ENCODE measurements at places on chromosomes 2 and 18. TPM values are rescaled to one million over a fixed set of nuclear protein-coding genes. Genes with fewer than 3 reads are reported as not detected.

DNA sequence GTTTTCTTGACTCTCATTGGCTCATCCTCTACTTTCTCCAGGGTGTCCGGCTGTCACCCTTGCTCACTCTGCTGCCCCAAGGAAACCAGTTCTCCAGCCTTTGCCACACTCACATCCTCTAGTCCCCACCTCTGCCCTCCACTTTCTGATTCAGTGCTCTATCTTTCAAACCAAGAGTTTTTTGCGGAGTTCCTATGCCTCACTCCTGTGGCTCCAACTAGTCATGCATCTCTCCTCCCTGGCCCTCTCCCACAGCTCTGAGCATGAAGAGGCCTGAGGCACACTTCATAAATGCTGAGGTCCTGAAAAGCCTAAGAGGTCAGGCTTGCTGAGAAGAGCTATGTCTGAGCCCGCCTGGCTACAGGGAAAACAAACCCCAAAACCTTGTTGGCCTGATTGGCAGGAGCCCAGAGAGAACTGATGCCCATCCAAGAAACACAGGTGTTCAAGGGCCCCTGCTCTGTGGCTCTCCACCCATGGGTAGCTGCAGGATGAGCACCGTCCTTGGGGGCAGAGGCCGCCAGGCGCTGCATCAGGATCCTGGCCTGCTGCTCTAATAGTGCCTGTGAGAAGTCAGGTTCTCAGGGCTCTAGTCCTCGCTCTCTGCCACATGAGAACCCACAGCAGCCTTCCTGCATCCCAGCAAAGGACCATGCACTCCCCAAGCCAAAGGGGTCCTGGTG, 42.1 kb downstream of the HS1BP3 start:
- DNase-seq, result no peak

- DNase-seq, result no peak
Measured at GRCh38 chr2:114368705-114369104, 73.7 kb upstream of the DPP10 start.

- DNase-seq, result no peak
Measured at GRCh38 chr2:112980537-112980936, 2.7 kb downstream of the IL36G start.

- DNase-seq, result no peak
Measured at GRCh38 chr2:59912042-59912441, 641.4 kb downstream of the BCL11A start.

GRCh38 chr2:112690853-112691401, 29.9 kb upstream of the NT5DC4 start:
- no peak for DNase-seq

- no peak for DNase-seq
Measured at GRCh38 chr2:63035169-63035568, 15.5 kb upstream of the OTX1 start.

Gene CHST10
- 24.4 TPM for polyA plus RNA-seq

Gene UGT1A1
- polyA plus RNA-seq, result 0.18 TPM

Gene ITPRIPL1
- polyA plus RNA-seq, result 5.5 TPM
